ENCODE measurements at places on chromosomes 12 and 14.
A peak's percentile ranks its signal among the peaks of the same experiment; 100 is the strongest.

GRCh38 chr12:47570151-47570550 is 135.7 kb downstream of the RPAP3 start:
- no peak for DNase-seq

- no peak for DNase-seq
These were observed 1.6 kb upstream of the NFATC4 start for GRCh38 chr14:24366413-24366720.

- no peak for DNase-seq
These were observed 18.4 kb downstream of the CMKLR1 start for GRCh38 chr12:108320507-108321293.

- no peak for DNase-seq
These were observed 710.7 kb upstream of the TBX3 start for GRCh38 chr12:115394496-115395220.

DNA sequence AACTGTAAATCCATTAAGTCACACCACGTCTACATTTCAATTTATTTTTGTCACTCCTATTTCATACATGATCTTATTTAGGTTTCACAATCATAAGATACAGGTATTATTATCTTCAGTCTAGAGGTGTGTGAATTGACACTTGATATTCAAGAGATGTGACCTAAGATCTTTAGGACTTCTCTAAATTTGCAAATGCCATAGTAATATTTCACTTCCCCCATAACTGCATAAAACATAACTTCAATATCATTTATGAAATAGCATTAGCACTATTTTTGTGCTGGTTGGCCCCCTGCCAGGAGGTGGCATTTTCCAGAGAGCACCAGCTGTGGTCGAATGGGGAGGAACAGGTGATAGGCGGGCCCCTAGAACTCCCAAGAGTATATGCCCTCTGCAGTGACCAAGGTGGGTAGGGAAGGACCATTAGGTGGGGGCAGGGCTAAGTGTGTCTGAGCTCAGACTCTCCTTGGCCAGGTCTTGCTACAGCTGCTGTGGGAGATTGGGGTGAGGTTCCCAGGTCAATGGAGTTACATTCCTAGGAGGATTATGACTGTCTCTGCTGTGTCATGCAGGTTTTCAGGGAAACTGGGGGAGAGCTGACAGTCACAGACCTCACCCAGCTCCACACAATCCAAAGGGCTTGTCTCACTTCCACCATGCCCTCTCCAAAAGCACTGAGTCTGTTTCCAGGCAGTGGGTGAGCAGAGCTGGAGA is 49.2 kb upstream of the ERGIC2 start:
- no peak for DNase-seq

DNA sequence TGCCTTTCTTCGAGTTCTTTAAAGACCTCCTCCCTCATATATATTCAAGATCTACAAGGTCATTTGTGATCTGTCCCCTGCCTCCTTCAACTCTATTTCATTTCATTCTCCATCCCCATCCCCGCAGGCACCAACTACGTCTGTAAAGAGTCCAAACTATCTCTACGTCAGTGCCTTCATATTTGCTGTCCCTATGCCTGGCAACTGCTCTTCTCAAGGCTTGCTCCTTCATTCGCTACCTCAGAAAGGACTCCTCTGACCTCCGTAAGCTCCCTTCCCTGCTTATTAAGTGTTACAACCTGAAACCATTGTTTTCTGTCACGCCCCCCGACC is 650 bp downstream of the LLPH start:
- DNase-seq = no peak

DNA sequence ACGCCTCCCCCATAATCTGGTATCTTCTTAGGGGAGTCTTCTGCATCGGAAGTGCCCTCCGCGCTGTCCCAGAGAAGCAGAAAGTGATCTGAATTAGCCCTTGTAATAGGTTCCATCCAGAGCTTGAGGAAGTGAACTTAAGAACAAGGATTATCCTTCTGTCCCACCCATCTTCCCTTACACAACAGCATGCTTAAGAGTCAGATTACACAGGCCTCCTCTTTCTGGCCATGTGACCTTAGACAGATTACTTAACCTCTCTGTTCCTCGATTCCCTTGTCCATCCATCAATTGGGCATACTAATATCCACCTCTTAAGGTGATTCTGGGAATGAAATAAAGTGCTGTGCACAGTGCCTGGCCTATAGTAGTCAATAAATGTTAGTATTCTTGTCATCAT is 11.4 kb downstream of the CABP1 start:
- DNase-seq = no peak

DNA sequence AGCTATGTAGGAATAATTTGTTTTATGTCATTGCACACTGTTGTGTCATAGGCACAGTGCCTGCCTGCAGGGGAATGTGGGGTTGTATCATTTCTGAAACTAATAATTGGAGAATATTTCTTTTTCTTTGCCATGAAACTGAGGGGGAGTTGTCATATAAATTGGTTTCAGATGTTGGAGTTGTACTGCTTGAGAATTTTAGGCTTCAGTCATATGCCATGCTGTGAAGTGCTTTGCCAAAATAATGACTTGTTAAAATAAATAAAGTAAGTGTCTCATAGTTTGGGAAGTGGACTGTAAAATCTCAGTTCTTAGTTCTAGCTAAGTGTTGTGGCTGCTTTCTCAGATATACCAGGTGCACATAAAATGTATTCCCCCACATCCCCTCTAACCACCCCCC is 116.8 kb downstream of the DAAM1 start:
- no peak for DNase-seq

GRCh38 chr12:13692332-13692731 is 289.1 kb downstream of the GRIN2B start:
- no peak for DNase-seq

- no peak for DNase-seq
These were observed 21.1 kb downstream of the ENTPD5 start for GRCh38 chr14:73997944-73998447.

DNA sequence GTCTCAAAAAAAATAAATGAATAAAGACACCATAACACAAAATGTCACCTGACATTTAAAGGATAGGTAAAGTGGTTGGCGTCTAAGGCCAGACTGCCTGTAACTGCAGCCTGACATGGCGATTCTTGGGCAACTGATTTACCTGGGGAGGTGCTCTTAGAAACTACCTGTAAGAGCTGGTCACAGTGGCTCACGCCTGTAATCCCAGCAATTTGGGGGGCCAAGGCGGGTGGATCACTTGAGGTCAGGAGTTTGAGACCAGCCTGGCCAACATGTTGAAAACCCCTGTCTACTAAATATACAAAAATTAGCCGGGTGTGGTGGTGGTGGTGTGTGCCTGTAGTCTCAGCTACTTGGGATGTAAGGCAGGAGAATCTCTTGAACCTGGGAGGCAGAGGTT is 8.4 kb downstream of the RPL6 start:
- no peak for DNase-seq

DNA sequence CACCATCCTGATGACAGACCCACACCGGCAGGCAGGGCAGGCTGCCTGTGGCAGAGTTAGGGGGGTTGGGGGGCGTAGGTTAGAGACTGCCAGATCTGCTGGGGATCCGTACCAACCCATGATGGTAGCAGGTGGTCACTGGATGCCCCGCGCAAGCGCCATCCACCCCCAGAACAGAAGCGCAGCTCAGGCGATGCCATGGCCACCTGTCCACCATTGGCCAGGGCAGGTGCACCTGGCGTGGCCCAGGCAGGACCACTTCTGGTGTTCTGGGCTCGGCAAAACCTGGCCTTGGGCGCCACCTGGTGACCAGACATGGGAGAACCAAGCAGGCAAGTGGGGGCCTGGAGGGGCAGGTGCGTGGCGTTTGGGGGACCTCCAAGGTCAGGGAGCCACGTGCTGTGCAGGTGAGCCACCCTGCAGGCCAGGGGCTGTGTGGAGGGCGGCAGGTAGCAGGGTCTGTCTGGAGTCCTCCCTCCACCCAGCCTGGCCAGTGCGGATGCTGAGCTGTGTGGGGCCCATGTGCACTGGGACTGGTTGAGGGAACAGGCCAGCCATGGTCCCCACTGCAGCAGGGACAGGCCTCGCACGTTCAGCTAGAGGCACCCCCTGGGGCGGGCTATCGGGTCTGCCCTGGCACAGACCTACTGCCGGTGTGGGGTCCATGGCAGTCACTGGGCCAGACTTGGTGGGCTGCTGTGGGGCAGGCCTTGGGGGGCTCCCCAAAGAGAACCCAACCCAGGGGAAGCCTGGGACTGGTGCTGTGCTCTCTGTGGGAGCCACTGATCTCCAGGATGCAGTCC is 15.6 kb downstream of the BAG5 start:
- peak; percentile 72 for DNase-seq

- DNase-seq = no peak
These were observed 105.1 kb downstream of the LLPH start for GRCh38 chr12:66025477-66025876.

GRCh38 chr14:35320472-35320871 is 28.3 kb downstream of the PSMA6 start:
- DNase-seq = no peak

- no peak for DNase-seq
These were observed 70.5 kb downstream of the TMEM260 start for GRCh38 chr14:56650048-56650447.

DNA sequence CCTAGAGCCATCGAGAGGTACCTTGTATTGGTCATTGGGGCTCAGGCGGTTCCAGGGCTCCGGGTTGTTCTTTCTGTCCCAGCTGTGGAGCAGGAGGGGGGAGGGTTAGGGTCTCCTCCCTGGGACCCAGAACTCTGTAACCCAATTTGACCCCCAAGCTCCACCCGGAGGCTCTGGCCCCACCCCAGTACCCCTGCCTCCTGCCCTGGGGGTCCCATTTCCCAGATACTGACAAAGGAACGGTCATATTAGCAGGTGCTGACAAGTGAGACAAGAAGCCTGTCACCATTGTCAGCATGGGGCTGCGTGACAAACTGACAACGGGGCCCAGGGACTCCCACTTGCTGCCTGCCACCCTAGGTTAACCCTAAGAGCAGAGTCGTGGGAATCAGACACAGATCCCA is 6.2 kb downstream of the SHMT2 start:
- DNase-seq = no peak

DNA sequence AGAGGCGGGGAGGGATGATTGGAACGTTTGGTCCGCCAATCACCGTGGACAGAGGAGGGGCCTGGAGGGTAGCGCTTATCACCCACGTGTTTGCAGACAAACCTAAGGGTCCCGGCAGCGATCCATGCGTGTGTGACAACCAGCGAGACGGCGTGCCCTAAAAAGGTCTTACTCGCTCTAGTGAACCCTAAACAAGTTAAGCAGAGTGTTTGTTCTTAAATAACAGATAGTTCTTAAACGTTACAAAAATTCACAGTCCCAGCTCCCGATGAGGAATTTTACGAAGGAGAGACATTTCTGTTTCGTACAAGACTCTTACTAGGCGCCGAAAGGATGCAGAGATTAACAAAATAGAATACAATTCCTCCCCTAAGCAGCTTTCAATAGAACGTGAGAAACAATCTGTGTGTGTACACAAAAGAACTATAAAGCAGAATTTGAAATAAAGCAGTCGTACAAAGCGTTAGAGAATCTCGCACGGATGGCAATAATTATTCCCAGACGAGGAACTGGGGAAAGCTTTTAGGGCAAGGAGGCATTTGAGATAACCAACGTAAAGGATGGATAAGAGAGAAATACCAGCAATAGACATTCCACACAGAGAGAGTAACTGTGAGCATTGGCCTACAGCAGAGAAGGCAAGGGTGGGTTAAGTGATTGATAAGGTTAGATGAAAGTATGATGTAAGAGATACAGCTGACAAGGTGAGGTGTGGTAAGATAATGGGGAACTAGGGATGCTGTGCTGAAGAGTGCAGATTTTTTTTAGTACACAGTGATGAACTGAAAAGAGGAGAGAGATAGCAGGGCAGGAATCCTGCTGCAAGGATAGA is 831 bp upstream of the RPS6KA5 start:
- DNase-seq = no peak

DNA sequence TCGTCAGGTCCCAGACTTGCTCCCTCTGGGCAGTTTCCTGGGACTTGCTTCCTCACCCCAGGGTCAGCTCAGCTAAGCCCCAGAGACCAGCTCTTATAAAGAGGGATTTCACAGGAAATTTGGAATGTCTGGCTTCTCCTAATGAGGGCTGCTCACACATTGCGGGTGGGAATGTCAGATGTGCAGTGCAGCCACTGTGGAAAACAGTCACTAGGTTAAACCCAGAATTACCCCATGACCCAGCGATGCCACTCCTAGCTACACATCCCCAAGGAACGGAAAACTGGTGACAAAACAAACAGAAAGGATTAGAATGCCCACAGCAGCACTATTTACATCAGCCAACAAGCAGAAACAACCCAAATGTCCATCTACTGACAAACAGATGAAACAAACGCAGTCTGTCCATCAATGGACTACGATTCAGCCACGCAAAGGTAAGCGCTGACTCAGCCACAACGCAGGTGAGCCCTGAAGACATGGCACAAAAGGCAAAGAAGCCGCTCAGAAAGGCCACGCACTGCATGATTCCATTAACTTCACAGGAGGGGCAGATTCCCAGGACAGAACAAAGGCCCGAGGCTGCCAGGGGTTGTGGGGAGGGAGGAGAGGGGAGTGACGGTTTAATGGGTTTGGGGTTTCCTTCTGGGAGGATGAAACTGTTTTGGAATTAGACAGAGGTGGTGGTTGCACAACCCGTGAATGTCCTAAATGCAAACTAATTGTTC is 63.0 kb downstream of the NCOR2 start:
- DNase-seq = no peak

- DNase-seq = no peak
These were observed 340.3 kb upstream of the RGS6 start for GRCh38 chr14:71591929-71592328.

GRCh38 chr12:71947645-71948105 is 9.0 kb downstream of the TPH2 start:
- no peak for DNase-seq

DNA sequence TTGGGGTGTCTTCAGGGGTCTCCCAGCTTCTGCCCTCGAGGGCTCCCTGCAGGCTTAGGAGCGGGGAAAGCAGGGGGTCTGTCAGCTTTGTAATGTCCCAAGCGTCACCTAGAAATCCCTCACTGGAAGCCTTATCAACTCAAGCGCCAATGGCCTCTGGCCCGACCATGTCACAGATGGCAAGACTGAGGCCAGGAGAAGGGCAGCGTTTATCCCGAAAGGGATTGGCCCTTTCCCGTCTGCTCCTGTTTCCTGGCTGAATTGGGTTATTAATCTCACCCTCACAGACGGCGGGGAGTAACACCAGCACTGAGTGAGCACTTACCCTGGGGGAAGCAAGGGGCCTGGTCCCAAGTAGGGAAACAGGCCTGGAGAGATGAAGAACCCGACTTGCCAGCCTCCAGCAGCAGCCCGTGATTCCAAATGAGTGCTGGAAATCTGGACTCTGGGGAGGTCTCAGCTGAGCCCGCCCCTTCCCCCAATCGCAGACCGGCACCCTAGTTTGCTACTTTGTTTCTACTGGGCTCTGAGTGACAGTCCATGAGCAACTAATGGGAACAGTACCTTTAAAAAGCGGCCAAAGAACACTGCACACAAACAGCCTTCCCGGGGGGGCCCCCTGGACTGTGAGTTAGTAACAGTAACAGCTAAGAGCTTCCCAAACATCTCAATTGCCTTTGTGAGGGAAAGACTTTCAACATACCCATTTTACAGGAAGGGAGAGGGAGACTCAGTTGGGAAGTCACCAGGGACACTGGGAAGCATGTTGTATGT is 2.1 kb upstream of the NCOR2 start:
- DNase-seq = no peak

GRCh38 chr14:74456684-74457564 is 30.9 kb upstream of the SYNDIG1L start:
- DNase-seq = no peak

GRCh38 chr14:52974406-52974805 is 23.6 kb upstream of the FERMT2 start:
- DNase-seq = no peak
